A172 (cell line): ENCODE measurements at places on chromosomes 1 and 21. TPM values are rescaled to one million over a fixed set of nuclear protein-coding genes. Genes with fewer than 3 reads are reported as not detected.

The MIXL1 gene
- total RNA-seq, result not detected in 2 replicates

GRCh38 chr1:64487061-64487460, 17.1 kb downstream of the CACHD1 start:
- no peak for DNase-seq

The PLCH2 gene
- total RNA-seq, result 0.05 TPM in 1 of 2 replicates, not detected in the other

- no peak for DNase-seq
These were observed 32.8 kb downstream of the ZC3H11B start for GRCh38 chr1:219580009-219580676.

GRCh38 chr1:8777867-8778266, 39.6 kb downstream of the RERE start:
- no peak for DNase-seq

GRCh38 chr1:54095546-54096226, 42.3 kb downstream of the TCEANC2 start:
- DNase-seq, result no peak

- no peak for DNase-seq
These were observed 26.4 kb downstream of the C4BPA start for GRCh38 chr1:207130252-207131036.

DNA sequence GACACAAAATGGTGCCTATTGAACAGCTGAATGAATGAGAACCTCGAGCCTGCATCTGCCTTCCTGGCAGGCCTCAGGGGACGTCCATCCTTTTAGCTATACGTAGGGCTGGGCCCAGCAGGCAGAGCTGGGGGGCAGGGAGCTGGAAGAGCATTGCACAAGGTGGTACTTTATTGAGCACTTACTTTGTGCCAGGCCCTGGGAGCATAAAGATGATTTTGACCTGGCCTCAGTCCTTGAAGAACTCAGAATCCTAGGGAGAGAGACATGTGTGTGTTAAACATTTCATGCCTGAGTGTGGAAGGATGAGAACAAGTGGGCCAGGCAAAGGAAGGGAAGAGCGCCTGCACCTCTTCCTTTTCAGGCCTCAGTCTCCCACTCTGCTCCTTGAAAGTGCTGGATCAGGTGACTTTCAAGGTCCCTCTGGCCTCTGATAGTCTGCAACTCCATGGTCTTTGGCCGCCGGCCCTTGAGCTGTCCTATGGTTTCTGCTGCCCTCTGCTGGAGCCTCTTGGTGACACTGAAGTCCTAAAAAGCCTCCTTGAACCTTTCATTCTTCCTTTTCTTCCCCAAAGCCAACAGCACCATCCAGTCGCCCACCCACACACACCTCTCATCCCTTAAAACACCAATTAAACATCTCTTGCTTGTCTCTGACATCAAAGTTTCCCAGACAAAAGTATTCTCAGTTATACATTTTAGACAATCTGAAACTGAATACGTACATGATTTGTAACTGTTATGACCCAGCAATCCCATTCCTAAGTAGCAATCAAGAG, 3.5 kb upstream of the PEAR1 start:
- peak; percentile 85 for DNase-seq

The CLCN6 gene
- total RNA-seq, result 1.3 and 4.1 TPM in 2 replicates

DNA sequence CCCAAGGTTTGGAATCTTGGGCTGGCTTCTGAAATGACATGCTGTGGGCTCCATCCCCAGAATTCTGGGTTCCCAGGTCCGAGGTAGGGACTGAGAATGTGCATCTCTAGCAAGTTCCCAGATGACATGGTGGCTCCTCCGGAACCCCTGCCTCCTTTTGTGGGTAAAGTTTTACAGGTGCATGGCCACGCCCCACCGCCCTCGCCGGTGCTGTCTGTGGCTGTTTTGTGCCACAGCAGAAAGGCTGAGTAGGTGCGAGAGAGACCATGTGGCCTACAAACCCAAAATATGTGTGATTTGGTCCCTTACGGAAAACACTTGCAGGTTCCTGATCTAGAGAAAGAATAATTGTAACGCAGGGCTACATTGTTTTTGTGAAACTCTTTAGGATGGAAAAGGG, 30.9 kb downstream of the SKI start:
- no peak for DNase-seq

The PPIAL4G gene
- not detected in 2 replicates for total RNA-seq

DNA sequence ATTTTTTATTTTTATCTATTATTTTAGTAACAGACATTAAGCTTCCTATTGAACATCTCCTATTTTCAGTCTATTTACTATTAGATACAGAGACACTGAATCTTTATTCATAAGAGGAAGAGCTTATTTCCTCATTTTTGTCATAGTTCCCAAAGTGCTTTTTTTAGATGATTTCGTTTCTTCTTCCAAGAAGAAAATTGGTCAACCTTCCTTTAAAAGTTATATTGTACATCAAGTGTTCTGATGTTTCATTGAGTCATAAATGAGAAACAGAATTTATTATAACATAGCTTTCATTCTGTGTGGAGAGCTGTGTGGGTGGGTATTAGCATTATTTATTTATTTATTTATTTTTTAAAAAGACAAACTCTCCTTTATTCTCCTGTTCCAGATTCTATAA, 50.6 kb upstream of the BACH1 start:
- no peak for DNase-seq

- peak; percentile 78 for DNase-seq
These were observed 5.2 kb downstream of the KHDC4 start for GRCh38 chr1:155929057-155929456.
